ENCODE measurements at places on chromosomes 11 and 22.

DNA sequence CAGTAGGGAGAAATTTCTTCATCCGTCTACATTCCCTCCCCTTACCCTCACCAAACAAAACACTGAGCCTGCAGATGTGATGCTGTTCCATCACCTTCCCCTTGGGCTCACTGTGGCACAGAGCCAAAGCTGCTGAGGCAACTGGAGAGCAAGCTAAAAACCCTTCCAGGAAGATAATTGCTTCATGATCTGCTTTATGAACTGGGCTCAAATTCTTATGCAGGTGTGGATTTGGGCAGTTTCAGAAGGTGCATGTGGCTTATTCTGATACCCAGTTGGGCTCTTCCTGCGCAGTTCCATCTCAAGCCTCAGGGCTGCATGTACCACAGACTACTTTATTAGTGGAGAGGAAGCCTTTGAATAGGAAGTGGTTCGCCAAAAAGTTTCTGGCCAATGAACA is 58.3 kb downstream of the AAMDC start:
- no peak for DNase-seq

DNA sequence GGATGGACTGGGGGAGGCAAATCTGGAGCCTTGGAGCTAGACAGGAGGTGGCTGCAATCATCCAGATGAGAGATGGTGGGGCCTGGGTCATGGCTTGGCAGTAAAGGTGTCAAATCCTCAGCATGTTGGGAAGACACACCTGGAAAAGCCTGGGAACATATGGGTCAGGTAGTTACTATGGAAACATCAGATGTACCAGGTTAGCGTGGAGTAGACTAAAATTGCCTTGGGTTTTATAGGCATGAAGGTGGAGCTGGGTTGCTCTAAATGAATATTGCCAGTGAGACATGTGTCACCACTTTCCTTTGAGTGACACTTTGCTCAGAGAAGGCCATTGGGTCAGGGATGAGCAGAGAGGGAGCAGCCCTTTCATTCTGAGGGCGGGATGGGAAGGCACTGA is 473.7 kb downstream of the TBC1D22A start:
- no peak for DNase-seq

DNA sequence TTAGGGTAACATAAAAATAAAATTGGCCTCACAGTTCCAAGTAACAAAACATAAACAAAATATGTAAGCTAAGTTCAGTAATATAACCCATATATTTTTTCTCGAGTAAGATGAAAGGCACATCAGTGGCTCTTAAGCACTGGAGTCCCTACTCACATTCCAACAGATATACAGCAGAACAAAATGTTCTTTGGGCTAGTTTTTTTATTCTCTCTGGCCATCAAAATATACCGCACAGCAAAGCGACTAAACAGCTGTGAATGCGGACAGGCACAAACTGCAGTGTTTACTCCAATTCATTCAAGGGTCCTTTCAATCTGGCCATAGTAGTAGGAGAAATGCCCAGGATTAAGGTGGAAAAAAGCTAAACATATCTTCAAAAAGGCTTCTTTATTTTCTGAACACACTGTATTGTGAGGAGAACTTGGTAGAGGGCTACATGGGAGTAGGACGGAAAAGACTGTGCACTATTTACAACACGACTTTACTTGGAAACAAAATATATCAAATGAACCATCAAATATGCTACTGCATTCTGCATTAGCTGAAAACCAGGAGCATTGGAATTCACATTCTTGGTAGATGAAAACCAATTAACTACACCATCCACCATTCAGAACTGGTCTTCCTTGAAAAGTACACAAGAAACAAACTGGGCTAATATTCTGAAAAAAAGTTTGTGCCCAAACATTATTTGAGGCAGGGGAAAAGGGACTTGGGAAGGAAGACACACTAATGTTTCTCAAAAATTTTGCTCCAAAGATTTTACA is 4.4 kb downstream of the CDON start:
- no peak for DNase-seq

DNA sequence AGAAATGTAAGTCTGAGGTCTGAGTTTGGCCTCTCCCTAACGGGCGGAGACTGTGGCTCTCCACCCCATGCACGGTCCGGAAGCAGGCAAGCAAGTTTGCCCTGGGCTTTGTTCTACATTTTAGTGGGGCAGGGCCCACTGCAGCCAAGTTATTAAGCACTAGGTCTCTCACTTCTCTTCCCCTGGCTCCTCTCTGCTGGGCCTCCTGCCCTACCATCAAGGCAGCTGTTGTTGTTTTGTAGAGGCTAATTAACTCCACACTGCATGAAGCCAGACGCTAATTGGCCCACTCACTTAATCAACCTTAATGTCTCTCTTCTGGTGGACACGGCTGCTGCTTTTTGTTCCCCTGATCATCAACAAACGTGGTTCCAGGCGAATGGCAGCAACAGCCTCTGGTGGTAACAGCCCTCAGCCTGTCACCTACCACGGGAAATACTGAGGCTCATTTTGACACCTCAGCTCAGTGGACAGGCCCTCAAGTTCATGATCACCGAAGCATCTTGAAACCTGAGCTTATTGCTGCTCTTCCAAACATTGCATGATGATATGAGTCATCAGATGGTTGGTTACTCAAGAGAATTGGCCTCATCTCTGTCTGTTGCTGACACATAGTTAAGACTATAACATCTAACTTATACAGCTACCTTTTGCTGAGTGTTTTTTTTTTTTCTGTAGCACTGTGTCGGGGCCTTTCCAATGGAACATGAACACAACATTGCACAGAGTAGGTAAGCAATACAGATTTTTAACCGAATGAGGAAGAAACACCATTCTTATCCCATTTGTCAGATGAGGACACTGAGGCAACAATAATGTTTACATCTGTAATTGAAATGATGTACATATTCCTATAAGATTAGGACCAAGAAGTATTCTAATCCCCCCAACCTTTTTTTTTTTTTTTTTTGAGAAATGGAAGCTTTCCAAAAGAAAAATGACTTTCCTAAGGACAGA is 20.8 kb upstream of the LMO2 start:
- peak; percentile 61 for DNase-seq

DNA sequence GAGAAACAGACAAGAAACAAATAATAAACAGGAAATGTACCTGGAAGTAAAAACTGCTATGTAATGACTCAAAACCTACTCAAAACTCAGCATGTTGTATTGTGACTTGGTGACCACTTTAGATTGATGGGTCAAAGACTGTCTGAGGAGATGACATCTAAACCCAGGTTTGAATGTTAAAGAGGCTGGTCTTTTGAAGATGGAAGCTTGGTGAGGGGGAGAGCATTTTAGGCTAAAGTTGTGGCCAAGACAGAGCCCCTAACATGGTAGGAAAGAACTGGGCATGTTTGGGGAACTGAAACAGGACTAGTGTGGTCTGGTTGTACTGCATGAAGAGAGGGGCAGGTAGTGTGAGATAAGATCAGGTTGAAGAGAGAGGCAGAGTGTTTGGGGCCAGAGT is 85.3 kb upstream of the MYO18B start:
- no peak for DNase-seq

GRCh38 chr11:127003260-127003981 is 2.9 kb upstream of the KIRREL3 start:
- no peak for DNase-seq

DNA sequence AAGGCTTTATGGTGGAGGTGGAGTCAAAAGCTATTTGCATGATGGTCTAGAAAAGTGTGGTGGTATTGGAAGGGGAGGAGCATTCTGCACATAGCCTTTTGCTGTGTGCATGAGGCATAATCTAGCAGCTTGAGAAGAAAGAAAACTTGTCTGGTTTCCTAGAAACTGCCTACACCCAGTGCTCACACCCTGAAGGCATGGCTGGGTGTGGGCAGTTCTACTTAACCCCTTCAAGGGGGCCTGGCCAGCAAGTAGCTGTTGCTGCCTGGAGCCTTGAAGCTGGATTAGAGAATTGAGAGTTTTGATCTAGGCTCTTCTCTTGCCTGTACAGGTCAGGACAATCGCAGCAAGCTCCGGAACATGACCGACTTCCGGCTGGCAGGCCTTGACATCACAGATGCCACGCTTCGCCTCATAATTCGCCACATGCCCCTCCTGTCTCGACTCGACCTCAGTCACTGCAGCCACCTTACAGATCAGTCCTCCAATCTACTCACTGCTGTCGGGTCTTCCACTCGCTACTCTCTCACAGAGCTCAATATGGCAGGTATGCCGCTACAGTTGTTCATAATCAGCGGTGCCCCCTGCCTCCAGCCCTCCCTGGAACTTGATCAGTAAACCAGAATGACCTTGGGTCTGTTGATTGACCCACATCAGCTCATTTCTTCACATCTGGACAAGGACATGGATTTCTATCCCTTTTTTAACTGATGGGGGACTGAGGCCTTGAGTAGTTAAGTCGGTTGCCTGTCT is 12.2 kb upstream of the GRK2 start:
- no peak for DNase-seq

DNA sequence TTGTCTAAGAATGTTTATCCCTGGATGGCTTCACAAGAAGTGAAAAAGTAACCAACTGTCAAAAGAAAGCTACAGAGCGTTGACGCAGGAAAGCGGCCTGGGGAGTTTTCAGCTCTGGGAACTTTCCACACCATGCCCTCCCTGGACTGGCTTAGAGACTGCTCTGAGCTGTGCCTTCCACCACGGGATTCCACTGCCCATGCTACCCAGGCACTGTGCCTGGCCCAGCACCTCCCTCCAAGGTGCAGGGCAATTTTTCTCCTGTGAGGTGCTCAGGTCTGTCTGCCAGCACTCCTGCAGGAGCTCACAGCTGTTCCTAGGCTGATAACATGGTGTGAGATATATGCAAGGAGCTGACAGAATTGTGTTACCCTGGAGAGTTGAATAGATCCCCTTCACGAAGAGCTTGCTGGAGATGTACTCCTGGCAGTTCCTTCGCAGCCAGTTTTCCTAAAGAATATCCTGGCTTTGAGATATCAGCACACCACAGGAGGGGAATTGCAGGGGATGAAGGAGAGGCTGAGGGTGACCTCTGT is 258.3 kb upstream of the B3GAT1 start:
- no peak for DNase-seq

- no peak for DNase-seq
Observed at GRCh38 chr11:131980888-131981668, 610.7 kb downstream of the NTM start.

DNA sequence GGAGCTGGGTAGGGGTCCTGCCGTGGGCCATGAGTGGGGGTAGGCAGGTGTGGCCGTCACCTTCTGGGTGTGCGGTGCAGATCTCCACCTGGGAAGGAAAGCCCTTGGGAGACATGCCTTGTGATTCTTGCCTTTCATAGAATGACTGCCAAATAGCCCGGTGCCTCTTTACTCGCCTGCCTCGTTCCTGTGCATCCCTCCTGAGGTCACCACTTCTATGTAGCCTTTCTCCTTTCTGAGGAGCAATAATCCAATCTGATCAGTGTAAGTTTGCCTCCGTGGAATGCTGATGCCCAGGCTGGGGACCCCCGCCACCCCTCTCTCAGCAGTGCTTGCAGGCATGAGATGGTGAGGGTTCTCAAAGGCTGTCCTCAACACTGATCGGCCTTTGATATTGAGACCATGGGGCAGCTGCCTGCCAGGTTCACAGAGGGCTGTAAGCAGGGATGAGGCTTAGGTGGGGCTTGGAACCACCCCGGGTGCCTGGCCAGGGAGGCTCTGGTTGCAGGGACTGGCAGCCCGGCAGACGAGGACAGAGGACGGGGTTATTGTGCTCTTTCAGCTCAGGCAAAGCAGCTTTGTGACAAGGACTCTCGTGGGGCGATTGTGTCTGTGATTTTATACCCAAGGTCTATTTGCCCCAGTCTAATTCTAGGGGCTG is 86.1 kb upstream of the WNT7B start:
- DNase-seq, result no peak

DNA sequence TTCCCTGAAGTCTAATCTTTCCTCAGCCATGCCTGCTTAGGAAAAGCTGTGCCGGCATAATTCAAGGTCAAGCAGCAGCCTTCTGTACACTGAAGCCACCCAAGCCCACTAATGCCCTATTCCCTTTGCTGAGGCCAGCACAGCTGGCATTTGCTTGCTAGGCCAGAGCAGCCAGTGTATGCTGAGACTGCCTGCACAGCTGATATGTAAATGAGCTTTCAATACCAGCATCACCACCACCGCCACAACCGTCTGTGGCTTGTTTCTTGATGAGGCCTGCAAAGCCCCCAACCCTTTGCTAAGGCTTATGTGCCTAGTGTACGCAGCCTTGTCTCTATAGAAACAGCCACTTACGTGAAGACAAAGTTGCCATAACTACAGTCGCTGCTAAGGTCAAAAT is 56.3 kb upstream of the TNRC6B start:
- no peak for DNase-seq

DNA sequence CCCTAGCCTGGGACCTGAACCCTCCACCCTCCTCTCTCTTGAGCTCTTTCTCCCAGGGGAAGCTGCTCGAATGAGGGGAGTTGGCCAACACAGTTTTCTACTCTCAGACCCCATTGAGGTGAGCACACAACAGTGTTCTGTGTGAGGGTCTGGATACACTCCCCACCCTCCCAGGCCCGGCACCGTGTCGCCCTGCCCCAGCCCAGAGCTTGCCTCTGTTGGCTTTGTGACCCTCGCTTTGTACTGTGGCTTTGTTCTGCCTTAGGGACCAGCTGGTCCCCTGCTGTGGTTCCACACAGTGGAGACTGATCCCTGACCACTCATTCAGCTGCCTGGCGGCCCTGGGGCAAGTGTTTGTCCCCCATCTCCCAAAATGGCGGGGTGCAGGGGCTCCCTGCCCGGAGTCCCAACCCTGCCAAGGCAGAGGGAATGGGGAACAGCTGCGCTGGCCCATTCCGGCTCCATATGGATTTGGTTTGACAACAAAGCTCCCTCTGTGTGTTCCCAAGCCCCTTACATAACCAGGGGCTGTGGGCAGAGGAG is 8.3 kb downstream of the ST3GAL4 start:
- no peak for DNase-seq

DNA sequence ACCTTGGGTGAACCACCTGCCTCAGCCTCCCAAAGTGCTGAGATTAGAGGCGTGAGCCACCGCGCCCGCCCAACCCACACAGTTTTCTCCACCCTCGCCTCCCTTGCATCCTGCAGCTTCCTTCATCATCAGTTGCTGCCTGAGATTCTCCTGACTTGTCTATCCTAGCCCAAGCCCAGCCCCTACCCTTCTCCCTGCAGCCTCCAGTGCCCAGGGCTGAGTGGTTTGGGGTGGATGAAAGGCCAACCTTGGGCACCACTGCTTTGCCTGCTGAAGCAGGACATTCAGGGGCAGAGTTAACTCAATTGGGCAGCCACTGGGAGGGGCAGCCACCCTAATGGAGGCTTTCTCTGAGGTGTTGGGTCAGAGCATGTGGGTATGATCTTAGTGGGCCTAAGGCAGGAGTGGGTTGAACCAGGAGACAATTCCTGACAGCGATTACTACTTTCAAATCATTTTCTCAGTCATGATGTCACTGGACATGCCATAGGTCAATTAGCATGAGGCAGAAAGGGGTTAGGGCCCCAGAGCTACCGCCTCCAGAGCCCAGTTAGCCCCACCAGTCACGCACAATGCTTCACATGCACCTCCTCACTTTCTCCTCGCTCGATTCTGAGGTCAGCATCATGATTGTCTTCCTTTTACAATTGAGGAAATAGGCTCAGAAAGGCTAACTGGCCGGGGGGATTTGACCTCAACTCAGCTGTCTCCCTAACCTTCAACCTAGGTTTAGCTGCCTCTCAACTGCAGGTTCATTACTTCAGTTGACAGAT is 1.0 kb upstream of the FKBP2 start:
- DNase-seq, result no peak

GRCh38 chr11:27973851-27974536 is 134.0 kb downstream of the KIF18A start:
- no peak for DNase-seq

Measured in AG04449 (cell line).